ENCODE measurements at places on chromosomes 11 and 22. TPM values are rescaled to one million over a fixed set of nuclear protein-coding genes. Genes with fewer than 3 reads are reported as not detected.

EFEMP2 gene
- 16.2 TPM for total RNA-seq

NRIP3 gene
- total RNA-seq, result 2.1 TPM

DNA sequence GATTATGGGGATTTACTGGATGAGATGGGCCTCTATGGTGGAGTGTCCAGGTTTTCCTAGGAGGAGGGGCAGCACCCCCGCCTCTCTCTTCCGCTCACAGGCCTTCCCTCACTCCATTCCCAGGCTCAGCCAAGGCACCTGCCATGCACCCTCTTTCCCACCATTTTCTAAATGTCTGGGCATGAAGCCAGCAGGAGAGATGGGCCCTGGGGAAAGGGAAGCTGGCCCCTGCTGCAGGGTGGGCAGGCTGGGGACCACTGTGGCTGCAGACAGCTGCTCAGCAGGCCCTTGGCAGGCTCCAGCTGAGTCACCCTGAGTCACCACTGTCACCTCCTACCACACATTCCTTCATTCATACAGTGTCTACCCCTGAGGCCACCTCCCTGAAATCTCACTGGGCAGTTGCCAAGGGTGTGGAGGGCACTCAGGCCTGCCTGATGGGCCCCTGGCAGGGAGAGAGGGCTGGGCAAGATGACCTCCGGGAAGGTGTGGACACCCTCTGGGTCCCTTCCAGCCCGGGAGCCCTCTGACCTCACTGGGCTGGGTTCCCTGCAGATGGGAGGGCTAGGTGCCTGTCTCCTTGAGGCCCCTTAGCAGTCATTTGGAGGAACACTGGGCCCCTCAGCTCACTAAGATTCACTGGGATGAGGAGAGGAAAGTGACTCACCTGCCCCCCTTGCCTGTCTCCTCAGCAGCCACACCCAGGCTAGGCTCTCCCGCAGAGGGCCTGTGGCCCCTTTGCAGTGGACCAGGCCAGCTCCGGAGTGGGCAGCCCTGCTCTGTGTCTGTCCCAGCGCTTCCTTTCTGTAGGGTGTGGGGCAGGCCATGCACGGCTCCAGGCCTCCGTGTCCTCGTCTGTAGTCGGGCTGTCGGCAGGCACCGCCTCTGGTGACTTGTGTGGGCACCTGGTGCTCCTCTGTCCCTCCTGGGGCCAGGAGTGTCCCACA lies 7.8 kb downstream of the MYEOV start:
- no peaks in the 10 kb centered on the region for H3K27me3 ChIP-seq
- no peak overlapping the region for H3K27ac ChIP-seq
- H3K4me1 ChIP-seq, result peaks cover 36% of the 10 kb centered on the region

DNA sequence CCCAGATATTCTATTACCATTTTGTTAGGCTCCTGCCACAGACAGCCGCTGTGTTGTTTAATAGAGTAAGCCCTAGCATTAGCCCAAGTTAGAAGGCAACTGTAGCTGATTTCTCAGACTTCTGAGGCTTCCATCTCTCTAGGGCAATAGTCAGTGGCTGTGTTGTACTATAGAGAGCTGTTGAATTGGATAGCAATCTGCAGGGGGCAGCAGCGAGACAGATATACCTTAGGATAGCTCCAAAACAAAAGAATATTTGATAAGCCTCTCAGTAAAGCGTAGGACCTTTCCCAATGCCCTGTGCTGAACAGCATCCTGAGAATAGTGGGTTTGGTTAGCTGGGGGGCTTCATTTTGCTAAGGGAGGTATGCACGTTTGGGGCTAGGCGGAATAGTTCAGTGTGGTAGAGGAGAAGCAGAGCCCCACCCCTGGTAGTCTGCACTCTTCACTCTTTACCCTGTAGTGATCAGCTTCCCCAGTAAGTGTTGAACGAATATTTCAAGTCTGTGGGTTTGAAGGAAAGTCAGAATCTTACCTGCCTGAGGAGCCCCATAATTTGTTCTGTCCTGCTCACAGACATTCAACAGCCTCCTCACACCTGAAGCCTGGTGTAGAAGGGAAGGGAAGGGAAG lies 515.1 kb downstream of the INSC start:
- H3K27ac ChIP-seq, result no peak overlapping the region
- no peak overlapping the region for H3K4me3 ChIP-seq
- H3K27me3 ChIP-seq, result no peaks in the 10 kb centered on the region
- peak; percentile 55 for DNase-seq
- H3K36me3 ChIP-seq, result no peaks in the 10 kb centered on the region

DNA sequence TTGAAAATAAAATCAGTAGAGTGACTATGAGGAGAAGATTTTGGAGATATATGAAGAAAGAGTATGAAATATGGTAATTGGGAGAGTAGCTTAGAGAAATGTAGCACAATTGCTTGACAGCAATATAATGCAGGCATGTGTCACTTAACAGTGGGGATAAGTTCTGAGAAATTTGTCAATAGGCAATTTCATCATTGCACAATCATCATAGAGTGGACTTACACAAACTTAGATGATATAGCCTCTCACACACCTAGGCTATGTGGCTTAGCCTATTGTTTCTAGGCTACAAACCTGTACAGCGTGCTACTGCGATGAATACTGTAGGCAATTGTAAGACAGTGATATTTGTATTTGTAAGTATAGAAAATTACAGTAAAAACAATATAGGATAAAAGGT lies 573.6 kb downstream of the JRKL start:
- no peaks in the 10 kb centered on the region for H3K4me1 ChIP-seq
- H3K27ac ChIP-seq, result no peak overlapping the region
- no peak overlapping the region for H3K4me3 ChIP-seq
- no peaks in the 10 kb centered on the region for H3K27me3 ChIP-seq
- DNase-seq, result no peak

DNA sequence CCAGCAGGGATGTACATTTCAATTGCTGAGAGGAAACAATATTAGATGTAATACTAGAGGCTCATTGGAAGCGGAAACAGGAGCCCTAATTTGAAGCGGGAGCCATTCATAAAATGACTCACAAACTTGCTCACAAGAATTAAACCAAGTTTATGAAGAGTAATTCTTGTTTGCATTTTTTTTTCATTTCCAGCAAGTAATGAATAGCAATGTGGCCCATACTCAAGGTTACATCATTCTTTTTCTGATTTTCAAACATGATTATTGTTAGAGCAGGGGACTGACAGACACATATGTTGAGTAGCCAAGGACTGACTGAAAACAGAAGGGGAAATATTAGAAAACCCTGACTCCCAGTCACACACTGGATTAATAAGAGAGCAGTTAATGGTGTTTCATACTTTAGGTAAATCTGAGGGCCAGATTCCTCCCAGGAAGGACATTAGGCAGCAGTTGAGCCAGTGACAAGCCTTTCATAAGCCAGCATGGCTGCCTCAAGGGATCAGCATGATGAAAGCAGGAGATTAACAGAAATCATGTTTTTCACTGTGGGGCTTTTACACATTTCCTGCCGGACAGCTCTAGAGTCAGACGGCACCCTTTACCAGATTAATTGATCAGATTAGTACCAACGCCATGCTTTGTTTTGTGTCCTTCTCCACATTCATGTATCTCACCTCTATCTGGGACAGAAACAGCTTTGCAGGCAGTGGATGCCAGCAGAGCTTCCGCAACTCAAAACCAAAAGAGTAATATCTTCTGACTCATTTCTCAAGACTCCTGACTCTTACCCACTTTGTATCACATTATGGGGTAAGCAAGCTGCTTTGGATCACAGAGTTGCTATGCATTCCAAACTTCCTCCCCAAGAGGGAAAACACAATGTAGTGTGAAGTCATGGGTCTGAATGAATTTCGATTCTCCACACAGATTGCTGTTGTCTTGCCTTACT lies 831.6 kb downstream of the KCNA4 start:
- H3K4me3 ChIP-seq, result no peak overlapping the region
- no peaks in the 10 kb centered on the region for H3K4me1 ChIP-seq
- DNase-seq, result no peak
- no peak overlapping the region for H3K27ac ChIP-seq
- no peaks in the 10 kb centered on the region for H3K27me3 ChIP-seq
- H3K36me3 ChIP-seq, result no peaks in the 10 kb centered on the region

DNA sequence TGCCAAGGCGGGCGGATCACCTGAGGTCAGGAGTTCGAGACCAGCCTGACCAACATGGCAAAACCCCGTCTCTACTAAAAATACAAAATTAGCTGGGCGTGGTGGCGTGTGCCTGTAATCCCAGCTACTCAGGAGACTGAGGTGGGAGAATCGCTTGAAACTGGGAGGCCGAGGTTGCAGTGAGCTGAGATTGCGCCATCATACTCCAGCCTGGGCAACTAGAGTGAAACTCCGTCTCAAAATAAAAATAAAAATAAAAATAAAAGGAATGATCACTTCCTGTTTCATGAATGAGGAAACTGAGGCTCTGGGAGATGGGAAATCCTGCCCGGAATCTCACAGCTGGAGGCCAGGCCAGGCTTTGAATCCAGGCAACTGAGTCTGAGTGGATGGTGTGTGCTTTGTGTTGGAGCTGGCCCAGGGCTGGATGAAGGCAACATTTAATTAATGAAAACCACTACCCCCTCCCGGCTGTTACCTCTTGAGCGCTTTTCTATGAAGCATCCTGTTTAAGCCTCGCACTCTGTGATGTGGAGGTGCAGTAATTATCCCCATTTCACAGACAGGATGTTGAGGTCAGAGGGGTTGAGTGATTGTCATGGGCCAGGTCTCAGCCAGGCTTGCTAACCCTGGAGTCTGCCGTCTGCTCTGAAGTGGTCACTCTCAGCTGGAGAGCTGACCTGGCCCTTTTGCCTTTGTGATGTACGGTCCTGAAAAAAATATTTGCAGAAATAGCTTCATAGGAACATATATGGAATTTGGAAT lies 27.8 kb downstream of the LRP5 start:
- no peaks in the 10 kb centered on the region for H3K27me3 ChIP-seq
- H3K4me1 ChIP-seq, result peaks cover 37% of the 10 kb centered on the region

DNA sequence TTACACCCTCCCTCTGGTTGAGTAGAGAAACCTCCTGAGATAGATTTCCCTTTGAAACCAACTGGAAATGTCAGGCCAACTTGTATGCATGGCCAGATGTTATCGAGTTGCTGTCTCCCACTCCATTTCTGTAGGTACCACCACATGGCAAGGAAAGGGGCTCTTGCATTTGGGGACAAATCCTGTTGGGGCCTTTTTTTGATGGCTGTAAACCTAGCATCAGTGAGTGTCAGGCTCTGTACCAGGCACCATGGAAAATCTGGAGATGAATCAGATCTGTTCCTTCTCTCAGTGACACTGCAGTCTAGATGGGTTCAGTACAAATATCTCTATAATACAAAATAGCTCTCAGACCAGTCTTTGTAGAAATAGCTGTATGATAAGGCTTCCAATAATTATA lies 58.4 kb downstream of the TRAF6 start:
- no peak overlapping the region for H3K4me3 ChIP-seq
- no peak for DNase-seq
- H3K36me3 ChIP-seq, result no peaks in the 10 kb centered on the region
- H3K4me1 ChIP-seq, result peaks cover 29% of the 10 kb centered on the region
- H3K27ac ChIP-seq, result no peak overlapping the region

DNA sequence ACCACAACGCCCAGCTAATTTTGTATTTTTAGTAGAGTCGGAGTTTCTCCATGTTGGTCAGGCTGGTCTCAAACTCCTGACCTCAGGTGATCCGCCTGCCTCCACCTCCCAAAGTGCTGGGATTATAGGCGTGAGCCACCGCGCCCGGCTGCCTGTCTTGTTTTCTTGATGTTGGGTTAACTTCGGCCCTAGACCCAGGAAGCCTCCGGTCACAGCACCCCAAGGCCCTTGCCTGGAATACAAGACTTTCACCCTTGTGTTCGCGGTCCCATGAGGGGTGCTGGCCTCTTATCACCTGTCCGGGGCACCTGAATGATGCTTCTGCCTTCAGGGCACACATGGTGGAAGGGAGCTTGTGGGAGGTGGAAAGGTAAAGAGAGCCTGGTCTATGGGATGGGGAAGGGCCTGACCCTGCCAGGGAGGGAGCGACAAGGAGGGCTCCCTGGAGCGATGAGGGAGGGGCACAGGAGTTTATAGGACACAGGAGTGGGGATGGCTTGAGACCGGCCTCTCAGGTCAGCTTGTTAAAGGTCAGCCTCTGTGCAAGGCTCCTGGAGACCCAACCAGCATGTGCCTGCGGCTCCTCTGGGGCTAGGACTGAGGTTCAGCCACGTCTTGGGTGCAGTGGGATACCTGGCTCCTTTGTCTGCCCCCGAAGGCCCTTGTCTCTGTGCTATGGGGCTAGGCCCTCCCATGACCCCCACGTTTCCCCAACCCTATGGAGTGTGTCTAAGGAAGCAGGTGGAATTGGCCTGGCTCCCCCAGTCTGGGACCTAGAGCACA lies 34.7 kb upstream of the GRAMD4 start:
- H3K27ac ChIP-seq, result no peak overlapping the region
- no peaks in the 10 kb centered on the region for H3K27me3 ChIP-seq
- H3K36me3 ChIP-seq, result no peaks in the 10 kb centered on the region

DNA sequence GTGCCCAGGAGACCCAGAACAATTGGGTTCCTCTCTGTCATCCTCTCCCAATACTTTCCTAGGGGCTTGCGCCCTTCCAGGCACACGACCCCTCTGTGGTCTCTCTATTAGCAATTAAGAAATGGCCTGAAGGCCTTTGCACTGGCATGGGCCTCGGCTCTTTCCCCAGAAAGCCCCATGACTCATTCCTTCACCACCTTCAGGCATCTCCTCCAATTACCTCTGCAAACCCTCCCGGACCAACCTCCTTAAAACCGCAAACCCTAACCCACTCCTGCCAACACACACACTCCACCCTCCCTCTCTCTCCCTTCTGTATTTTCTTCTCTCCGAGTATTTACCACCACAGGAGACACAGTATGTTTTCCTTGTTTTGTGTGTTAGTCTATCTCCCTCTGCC lies 36.7 kb downstream of the LARGE1 start:
- no peaks in the 10 kb centered on the region for H3K27me3 ChIP-seq
- DNase-seq, result no peak
- H3K27ac ChIP-seq, result no peak overlapping the region
- H3K36me3 ChIP-seq, result no peaks in the 10 kb centered on the region

- H3K27ac ChIP-seq, result no peak overlapping the region
- no peaks in the 10 kb centered on the region for H3K4me1 ChIP-seq
- H3K27me3 ChIP-seq, result no peaks in the 10 kb centered on the region
- DNase-seq, result no peak
Measured at GRCh38 chr11:32843544-32843943, 13.8 kb downstream of the PRRG4 start.

DNA sequence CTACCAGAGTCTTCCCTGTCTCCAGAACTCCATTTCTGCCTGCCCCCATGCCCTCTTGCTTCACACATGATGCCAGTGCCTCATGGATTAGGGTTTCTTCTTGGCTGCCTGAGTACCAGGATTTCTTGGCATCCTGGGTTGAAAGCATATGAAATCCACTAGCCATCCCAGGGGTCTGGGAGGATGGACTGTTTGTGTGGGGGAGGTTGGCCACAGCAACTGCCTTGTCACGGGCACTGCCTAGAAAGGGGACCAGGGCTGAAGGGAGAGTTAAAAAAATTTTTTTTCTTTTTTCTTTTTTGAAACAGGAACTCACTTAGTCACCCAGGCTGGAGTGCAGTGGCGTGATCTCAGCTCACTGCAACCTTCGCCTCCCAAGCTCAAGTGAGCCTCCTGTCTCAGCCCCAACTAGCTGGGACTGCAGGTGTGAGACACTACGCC lies 4.2 kb downstream of the USP35 start:
- DNase-seq, result no peak
- no peak overlapping the region for H3K4me3 ChIP-seq
- H3K36me3 ChIP-seq, result no peaks in the 10 kb centered on the region
- peak overlapping the region; percentile 78 for H3K27ac ChIP-seq
- H3K4me1 ChIP-seq, result peaks cover 54% of the 10 kb centered on the region
